ENCODE measurements at places on chromosomes 16 and 17.

GRCh38 chr17:43864161-43864984 is 17.4 kb downstream of the CD300LG start:
- DNase-seq: no peak

DNA sequence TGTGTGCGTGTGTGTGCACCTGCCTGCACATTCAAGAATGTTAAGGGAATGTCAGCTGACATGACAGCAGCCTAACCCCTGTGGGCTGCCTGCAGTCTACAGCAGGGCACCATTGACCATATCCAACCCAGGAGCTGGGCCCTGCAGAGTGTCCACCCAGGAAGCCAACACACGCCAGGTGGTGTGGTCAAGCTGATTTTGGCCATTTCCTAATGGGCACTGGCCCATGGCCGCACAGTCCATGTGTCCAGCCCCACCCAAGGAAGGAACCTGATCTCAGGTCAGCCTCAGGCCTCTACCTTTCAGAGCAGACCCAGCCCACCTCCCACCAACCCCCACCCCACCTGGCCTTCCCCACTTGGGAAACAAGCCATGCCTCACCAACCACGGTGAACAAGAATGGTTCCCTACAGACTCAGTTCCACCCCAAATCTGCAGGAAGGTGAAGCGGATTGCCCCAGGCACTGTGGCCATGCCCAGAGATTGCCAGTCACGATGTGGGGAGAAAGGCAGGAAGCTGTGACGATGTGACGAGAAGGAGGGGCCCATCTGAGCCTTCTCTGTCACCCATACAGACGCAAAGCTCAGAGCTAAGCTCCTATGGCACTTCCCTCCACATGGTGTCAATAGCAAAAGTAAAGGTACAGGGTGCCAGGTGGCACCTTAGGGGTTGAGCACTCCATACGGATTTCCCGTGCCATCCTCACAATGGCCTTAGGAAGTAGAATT is 77.5 kb downstream of the ZNF423 start:
- no peak for DNase-seq

- DNase-seq: no peak
These were observed 201.9 kb downstream of the CCDC182 start for GRCh38 chr17:57543230-57543629.

- DNase-seq: no peak
These were observed 93.5 kb downstream of the CDYL2 start for GRCh38 chr16:80710918-80711317.

DNA sequence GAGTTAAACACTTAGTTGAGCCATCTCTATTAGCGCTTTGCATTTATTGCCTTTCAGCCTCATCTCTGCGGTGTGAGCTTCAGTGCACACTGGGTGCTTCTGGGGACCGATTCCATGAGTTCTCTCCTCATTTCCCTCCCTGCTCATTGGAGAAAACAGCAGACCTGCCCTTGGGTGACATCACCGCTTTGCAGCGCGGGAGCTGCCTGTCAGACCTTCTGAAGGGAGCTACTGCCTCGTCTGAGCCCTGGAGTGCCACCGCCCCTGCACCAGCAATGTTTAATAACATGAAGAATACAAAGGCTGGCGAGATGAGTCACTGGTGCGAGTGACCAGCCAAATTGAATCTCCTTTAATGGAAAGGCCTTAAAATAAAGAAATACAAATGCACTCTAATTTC is 30.2 kb upstream of the CPPED1 start:
- DNase-seq: no peak

GRCh38 chr16:80511824-80512592 is 28.8 kb upstream of the DYNLRB2 start:
- no peak for DNase-seq

Data from stimulated activated CD8-positive, alpha-beta memory T cell treated with anti-CD3 and anti-CD28 coated beads, Interleukin-12 subunit alpha, Interleukin-12 subunit beta, amount 100 ng/mL, for 1 hour (primary cell).